ENCODE measurements at places on chromosomes 13 and 19. TPM values are rescaled to one million over a fixed set of nuclear protein-coding genes. Genes with fewer than 3 reads are reported as not detected.

DNA sequence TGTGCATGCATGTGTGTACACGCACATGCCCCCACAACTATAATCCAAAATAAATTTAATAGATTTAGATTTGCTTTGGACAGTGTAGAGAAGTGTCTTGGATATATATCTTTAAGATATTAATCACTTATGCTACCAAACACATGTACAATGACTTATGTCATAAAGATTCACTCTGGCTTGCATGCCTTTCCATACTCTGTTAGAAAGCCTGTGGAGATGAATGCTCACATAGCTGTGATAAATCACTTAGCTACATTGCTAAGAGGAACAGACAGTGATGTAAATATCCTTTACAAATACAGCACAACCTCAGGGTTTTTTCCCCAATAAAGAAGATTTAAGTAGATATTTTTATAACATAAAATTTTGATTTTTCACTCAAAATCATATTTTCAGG lies 2484.8 kb upstream of the PCDH20 start:
- DNase-seq, result no peak

- DNase-seq, result no peak
These were observed 1.3 kb downstream of the RAB3D start for GRCh38 chr19:11338121-11338520.

GFY gene
- not detected for polyA plus RNA-seq

CGB3 gene
- polyA plus RNA-seq, result not detected

Measured in foreskin keratinocyte (primary cell).